Mesenteric fat pad (tissue), 1 donor: ENCODE measurements at places on chromosomes 3 and 15.

DNA sequence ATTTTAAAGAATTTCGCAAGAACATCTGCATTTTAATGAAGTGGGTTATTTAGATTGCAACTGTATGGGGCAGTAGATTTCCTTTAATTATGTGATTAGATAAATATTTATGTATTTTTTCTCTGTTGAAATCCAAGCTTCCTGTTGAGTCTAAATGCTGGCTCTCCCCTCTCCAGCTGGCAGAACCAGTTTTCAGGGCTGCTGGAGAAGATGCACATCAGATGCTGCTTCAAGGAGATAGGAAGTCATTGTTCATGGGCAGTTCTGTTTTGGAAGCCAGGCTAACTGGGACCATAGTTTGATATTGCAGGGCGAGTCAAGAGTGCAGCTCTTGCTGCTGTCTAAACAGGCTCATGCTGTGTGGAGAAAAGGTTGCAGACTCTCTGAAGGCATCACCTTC lies 97.4 kb downstream of the SLC9A9 start:
- no peak for DNase-seq

GRCh38 chr15:68634531-68634930 lies 55.7 kb downstream of the CORO2B start:
- no peak for DNase-seq

- no peak for DNase-seq
Observed at GRCh38 chr3:140359233-140359995, 318.4 kb upstream of the TRIM42 start.

GRCh38 chr3:52787672-52788625 lies 6.6 kb upstream of the ITIH3 start:
- DNase-seq = no peak

GRCh38 chr3:171535799-171536198 lies 75.6 kb upstream of the TNIK start:
- DNase-seq = no peak
